Activated CD4-positive, alpha-beta T cell treated with anti-CD3 and anti-CD28 coated beads, Interleukin-2, Interleukin-6, amounts not matched to agents 100 ng/mL and 50 ng/mL, durations not matched to agents 16 hours and 8 hours (primary cell): ENCODE measurements at places on chromosomes 6 and 20.
A peak's percentile ranks its signal among the peaks of the same experiment; 100 is the strongest.

- no peak for DNase-seq
Observed at GRCh38 chr6:11675601-11676000, 103.0 kb downstream of the ADTRP start.

DNA sequence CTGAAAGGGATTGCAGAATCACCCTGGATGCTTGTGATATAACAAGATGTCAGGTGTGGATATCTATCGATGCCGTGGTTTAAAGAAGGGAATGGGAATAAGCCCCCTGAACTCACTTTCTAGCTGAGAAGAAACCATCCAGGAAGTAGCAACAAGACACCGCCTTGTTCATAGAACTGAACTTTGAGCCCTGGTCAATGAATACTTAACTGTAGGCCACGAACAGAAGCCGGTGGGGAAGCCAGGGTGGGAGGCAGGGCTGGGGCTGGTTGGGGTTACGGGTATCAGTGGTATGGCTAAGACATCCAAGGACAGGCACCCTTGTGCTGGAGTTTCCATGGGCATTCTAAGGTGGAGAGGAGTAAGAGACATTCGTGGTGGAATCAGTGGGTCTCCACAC lies 61.0 kb downstream of the UST start:
- DNase-seq, result no peak

- peak; percentile 68 for DNase-seq
Observed at GRCh38 chr20:46021361-46022359, 7.4 kb upstream of the SLC12A5 start.

GRCh38 chr6:118981884-118982574 lies 47.1 kb upstream of the MCM9 start:
- no peak for DNase-seq
